ENCODE measurements at places on chromosomes 12 and 14. TPM values are rescaled to one million over a fixed set of nuclear protein-coding genes. Genes with fewer than 3 reads are reported as not detected.

KLHL33 gene
- 0.71 TPM for total RNA-seq

- H3K4me3 ChIP-seq: no peak overlapping the region
- no peak for DNase-seq
- H3K27me3 ChIP-seq: no peaks in the 10 kb centered on the region
Observed at GRCh38 chr12:32134101-32134888, 27.6 kb downstream of the BICD1 start.

DNA sequence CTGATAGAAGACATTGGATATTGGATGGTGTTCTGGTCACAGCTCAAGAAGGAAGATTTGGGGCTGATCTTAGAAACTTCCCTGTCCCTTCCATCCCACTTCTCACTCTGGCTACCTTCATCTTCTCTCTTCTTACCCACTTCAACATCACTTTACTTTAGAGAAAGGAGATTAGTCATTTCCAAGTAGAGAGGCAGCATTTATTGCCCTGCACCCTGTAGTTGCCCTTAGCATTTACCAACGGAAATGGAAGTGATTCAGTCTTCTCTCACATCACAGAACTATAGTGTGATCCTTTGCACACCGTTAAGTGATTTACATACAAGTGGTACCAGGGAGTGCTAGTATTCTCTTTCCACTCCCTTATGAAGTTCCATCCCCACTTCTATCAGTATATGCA is 52.4 kb downstream of the PHLDA1 start:
- no peak overlapping the region for H3K4me3 ChIP-seq
- DNase-seq: no peak
- H3K4me1 ChIP-seq: peaks cover 30% of the 10 kb centered on the region
- no peaks in the 10 kb centered on the region for H3K36me3 ChIP-seq

- no peaks in the 10 kb centered on the region for H3K36me3 ChIP-seq
- H3K27me3 ChIP-seq: no peaks in the 10 kb centered on the region
- H3K4me3 ChIP-seq: no peak overlapping the region
- no peaks in the 10 kb centered on the region for H3K4me1 ChIP-seq
- DNase-seq: no peak
Observed at GRCh38 chr12:123828120-123828519, 66.0 kb downstream of the DNAH10 start.

GRCh38 chr12:101557094-101557493 is 37.7 kb upstream of the MYBPC1 start:
- H3K4me3 ChIP-seq: no peak overlapping the region
- no peaks in the 10 kb centered on the region for H3K27me3 ChIP-seq
- no peak overlapping the region for H3K27ac ChIP-seq
- DNase-seq: no peak
- no peaks in the 10 kb centered on the region for H3K36me3 ChIP-seq

GLIPR1L2 gene
- total RNA-seq: 0.17 TPM

- H3K36me3 ChIP-seq: no peaks in the 10 kb centered on the region
- H3K27me3 ChIP-seq: no peaks in the 10 kb centered on the region
- peaks cover 20% of the 10 kb centered on the region for H3K4me1 ChIP-seq
- no peak overlapping the region for H3K4me3 ChIP-seq
Observed at GRCh38 chr12:104282109-104282508, 21.4 kb upstream of the EID3 start.

GRCh38 chr14:94769391-94770250 is at the start of gene GSC:
Gene GSC, minus strand, starts transcription at chr14:94770113. Its CDS starts 98 bp downstream, at chr14:94770015.
- H3K27ac ChIP-seq: no peak within 1 kb of the TSS
- no peak for DNase-seq
- peak within 1 kb of the TSS; percentile 72 for H3K4me3 ChIP-seq

KRT73 gene
- total RNA-seq: not detected

ZNF219 gene
- total RNA-seq: 64.4 TPM

- no peak for DNase-seq
- H3K27me3 ChIP-seq: no peaks in the 10 kb centered on the region
- no peak overlapping the region for H3K4me3 ChIP-seq
Observed at GRCh38 chr12:107129315-107129930, 36.1 kb upstream of the CRY1 start.

ZDHHC22 gene
- total RNA-seq: not detected

- H3K4me3 ChIP-seq: no peak overlapping the region
- H3K36me3 ChIP-seq: no peaks in the 10 kb centered on the region
- H3K4me1 ChIP-seq: peaks cover 17% of the 10 kb centered on the region
- H3K27ac ChIP-seq: no peak overlapping the region
- H3K27me3 ChIP-seq: no peaks in the 10 kb centered on the region
Observed at GRCh38 chr14:75303381-75303789, 24.8 kb downstream of the FOS start.

DNA sequence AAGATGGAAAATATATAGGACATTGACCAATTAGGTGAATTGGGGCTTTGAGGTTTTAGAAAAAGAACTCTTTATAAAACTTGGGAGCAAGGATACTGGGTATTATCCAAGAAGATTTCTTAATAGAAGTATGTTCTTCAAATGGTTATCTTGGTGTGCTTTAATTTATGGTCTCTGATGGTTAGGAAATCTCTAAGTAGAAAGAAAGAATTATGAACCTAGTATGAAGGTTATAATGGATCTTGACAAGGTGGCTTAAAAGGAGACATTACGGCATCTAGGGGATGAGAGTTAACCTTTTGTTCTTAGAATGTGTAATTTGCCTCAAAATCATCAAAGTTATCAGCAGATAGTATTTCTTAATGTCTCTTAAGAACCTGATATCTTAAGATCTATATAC is 210.4 kb upstream of the PRICKLE1 start:
- H3K4me3 ChIP-seq: no peak overlapping the region
- H3K27me3 ChIP-seq: no peaks in the 10 kb centered on the region
- H3K27ac ChIP-seq: no peak overlapping the region
- no peaks in the 10 kb centered on the region for H3K36me3 ChIP-seq
- DNase-seq: no peak
- no peaks in the 10 kb centered on the region for H3K4me1 ChIP-seq

- no peak overlapping the region for H3K4me3 ChIP-seq
- H3K27me3 ChIP-seq: no peaks in the 10 kb centered on the region
- no peaks in the 10 kb centered on the region for H3K36me3 ChIP-seq
Observed at GRCh38 chr12:56763753-56764657, 881 bp downstream of the HSD17B6 start.

NID2 gene
- total RNA-seq: 40.4 TPM

DNA sequence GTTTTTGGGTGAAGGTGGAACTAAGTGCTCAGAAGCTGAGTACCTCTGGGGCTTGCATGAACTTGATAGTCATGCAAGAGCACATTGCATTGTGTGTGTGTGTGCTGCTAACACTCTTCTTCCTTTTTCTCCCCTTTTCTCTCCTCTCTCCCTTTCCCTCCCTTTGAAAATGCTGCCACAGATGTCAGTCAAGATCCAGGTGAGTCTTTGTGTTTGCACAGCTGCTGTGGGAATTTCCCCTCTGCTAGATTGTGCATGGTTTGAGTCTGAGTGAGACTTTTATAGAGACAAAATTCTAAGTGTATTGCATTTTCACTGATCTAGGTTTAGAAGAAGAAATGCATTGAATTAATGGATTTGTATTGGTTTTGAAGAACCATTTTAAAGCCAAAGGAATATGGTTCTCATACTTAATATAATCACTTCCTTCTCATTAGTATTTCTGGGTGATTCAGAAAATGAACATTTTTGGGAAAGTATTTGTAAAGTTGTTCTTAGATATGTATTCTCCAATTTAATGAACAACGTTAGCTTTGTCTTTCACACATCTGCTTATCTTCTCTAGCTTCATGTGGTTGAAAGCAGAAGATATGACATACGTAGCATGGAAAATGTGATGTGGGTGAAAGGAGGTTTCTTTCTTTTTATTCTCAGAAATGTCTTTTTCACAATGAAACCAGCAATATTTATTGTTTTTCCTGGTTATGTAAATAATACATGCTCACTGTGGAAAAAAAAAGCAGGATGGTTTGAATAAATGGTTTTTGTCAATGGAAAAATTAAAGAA is 108.5 kb downstream of the NRXN3 start:
- no peak for DNase-seq
- no peak overlapping the region for H3K27ac ChIP-seq
- no peak overlapping the region for H3K4me3 ChIP-seq
- peaks cover 8% of the 10 kb centered on the region for H3K27me3 ChIP-seq
- H3K36me3 ChIP-seq: no peaks in the 10 kb centered on the region

DNA sequence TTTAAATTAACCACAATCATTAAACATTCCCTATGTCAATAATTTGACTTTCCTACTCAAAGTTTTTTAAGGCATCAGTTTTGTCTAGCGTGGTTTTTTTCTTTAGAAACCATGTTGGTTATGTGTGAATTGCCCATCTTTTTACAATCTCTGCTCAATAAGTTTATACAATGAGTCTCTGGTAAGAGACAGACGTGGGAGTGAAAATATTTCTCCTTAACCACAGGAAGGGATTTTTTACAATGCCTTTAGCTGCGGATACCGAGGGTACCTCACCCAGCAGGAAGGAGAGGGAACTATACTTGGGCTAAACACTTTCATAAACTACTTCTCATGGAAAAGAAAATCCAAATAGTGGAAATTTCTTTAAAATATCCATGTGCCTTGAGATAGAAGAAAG is 191.4 kb upstream of the BCL2L14 start:
- no peak overlapping the region for H3K4me3 ChIP-seq
- H3K36me3 ChIP-seq: peaks cover under 1% of the 10 kb centered on the region
- no peak overlapping the region for H3K27ac ChIP-seq
- peaks cover 75% of the 10 kb centered on the region for H3K4me1 ChIP-seq
- no peaks in the 10 kb centered on the region for H3K27me3 ChIP-seq
- no peak for DNase-seq

- H3K4me3 ChIP-seq: no peak overlapping the region
- DNase-seq: no peak
- peaks cover 8% of the 10 kb centered on the region for H3K4me1 ChIP-seq
- H3K27me3 ChIP-seq: no peaks in the 10 kb centered on the region
- H3K36me3 ChIP-seq: no peaks in the 10 kb centered on the region
Observed at GRCh38 chr14:100066962-100067361, 1.7 kb downstream of the EVL start.

- no peak overlapping the region for H3K4me3 ChIP-seq
- DNase-seq: no peak
- H3K4me1 ChIP-seq: no peaks in the 10 kb centered on the region
- H3K27me3 ChIP-seq: no peaks in the 10 kb centered on the region
- no peak overlapping the region for H3K27ac ChIP-seq
Observed at GRCh38 chr12:17592472-17592871, 497.5 kb downstream of the RERGL start.

DNA sequence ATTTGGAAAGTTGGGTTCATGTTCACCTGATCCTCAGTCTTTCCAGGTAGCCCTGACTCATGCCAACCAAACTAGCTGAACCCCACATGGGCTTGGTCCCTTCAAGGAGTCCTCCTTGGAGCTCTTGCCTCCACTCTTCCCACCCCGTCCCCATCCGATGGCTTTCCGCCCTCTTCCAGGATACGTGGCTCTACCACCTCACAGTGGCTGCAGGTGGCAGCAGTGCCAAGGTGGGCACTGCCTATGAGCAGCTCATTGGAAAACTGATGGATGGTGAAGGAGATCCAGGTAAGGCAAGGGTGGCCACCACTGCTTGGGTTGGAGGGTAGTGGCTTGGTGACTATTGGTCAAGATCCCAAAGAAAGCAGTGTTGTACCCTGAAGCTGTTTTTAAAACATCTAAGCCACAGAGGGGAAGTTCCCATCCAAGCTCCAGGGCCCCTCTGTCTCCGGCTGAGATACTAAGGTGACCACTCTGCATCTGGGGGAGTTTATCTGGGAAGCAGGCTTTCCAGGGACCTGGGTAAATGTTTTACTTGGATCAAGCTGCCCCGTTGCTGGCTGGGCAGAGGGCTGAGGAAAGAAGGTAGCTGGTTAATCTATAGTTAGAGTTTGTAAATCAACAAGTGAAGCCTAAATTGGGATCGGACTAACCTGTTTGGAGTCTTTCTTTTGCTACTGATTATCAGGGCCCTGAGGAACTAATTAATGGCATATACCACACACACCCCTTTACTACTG is 23.7 kb downstream of the PIGH start:
- H3K4me3 ChIP-seq: no peak overlapping the region
- DNase-seq: no peak
- H3K36me3 ChIP-seq: peaks cover 48% of the 10 kb centered on the region
- H3K27me3 ChIP-seq: no peaks in the 10 kb centered on the region
- no peaks in the 10 kb centered on the region for H3K4me1 ChIP-seq

GRCh38 chr12:38555620-38556591 is 239.3 kb downstream of the ALG10B start:
- H3K4me1 ChIP-seq: peaks cover 6% of the 10 kb centered on the region
- H3K36me3 ChIP-seq: no peaks in the 10 kb centered on the region
- H3K4me3 ChIP-seq: no peak overlapping the region
- peak overlapping the region; percentile 37 for H3K27ac ChIP-seq
- no peaks in the 10 kb centered on the region for H3K27me3 ChIP-seq

GRCh38 chr12:51246254-51246853 is 7.7 kb downstream of the DAZAP2 start:
- H3K27ac ChIP-seq: peak overlapping the region; percentile 20
- H3K27me3 ChIP-seq: no peaks in the 10 kb centered on the region
- H3K4me3 ChIP-seq: no peak overlapping the region
- H3K36me3 ChIP-seq: peaks cover 47% of the 10 kb centered on the region

DNA sequence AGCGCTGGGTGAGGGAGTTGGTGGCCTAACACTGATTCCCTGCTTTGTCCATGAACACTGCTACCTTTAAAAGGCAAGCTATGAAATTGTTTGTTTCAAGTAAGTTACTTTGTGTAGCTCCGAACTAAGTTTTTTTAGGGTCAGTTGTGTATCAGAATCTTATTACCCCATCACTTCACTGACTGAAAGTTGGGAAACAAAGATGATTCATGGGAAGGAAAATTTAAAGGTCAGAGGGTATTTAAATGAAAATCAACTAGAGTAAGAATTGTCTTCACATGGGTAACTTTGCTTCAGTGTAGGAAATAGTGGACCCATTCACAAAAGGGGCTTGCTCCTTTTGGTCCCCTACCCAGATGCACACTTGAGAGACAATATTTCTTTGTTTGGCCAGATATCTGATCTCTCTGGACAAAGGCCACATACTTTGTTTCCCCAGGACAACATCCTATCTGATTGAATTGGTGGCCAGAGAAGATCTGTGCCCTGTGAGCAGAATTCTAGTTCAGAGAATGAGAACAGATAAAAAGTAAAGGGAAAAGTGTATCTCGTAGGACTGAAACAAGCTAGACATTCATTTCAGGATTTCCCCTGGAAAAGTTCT is 53.5 kb downstream of the RAB35 start:
- H3K4me3 ChIP-seq: no peak overlapping the region
- H3K27ac ChIP-seq: no peak overlapping the region
- no peaks in the 10 kb centered on the region for H3K36me3 ChIP-seq
- H3K4me1 ChIP-seq: no peaks in the 10 kb centered on the region
- no peak for DNase-seq

DNA sequence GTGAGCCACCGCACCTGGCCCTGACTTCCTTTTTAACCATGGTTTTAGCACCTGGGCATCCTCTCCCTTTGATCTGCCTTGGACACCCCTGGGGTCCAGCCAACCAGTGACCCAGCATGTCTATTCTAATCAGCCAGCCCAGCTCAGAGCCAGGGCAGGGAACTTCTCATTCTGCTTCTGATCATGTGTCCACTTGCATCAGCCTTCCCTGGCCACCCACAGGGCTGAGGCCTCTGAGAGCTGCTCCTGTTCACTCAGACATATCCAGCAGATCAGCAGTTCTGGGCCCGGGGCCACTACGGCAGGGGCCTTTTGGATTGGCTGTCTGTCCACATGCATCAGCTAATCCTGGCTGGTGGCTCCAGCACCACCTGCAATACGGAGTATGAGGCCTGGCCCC is 117.9 kb upstream of the MAP1LC3B2 start:
- H3K4me3 ChIP-seq: no peak overlapping the region
- H3K27me3 ChIP-seq: no peaks in the 10 kb centered on the region
- no peaks in the 10 kb centered on the region for H3K36me3 ChIP-seq
- DNase-seq: no peak
- no peak overlapping the region for H3K27ac ChIP-seq

Data from esophagus muscularis mucosa (tissue), 4 donors.